Adrenal gland (tissue), 19 donors: ENCODE measurements at places on chromosomes 7 and 10.
A peak's percentile ranks its signal among the peaks of the same experiment; 100 is the strongest.

DNA sequence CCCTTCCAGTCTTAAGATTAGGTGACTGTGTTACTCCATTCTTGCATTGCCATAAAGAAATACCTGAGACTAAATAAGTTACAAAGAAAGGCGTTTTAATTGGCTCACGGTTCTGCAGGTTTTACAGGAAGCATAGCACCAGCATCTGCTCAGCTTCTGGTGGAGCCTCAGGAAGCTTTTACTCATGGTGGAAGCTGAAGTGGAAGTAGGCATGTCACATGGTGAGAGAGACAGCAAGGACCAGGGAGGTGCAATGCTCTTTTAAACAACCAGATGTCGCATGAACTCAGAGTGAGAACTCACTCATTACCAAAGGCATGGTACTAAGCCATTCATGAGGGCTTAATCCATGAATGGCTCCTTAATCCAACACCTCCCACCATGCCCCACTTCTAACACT is 34.0 kb upstream of the TMEM273 start:
- DNase-seq = no peak

DNA sequence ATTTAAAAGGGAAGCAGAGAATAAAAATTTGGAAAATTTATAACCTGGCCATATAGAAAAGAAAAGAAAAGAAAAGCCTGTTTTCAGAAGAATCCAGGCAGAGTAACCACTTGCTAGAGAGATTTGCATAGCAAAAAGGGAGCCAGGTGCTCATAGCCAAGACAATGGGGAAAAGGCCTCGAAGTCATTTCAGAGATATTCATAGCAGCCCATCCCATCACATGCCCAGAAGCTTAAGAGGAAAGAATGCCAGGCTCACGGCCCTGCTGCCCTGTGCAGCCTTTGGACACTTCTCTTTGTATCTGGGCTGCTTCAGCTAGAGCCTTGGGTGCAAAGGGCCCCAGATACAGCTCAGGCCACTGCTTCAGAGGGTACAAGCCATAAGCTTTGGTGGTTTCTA is 159.8 kb downstream of the CCDC7 start:
- no peak for DNase-seq

DNA sequence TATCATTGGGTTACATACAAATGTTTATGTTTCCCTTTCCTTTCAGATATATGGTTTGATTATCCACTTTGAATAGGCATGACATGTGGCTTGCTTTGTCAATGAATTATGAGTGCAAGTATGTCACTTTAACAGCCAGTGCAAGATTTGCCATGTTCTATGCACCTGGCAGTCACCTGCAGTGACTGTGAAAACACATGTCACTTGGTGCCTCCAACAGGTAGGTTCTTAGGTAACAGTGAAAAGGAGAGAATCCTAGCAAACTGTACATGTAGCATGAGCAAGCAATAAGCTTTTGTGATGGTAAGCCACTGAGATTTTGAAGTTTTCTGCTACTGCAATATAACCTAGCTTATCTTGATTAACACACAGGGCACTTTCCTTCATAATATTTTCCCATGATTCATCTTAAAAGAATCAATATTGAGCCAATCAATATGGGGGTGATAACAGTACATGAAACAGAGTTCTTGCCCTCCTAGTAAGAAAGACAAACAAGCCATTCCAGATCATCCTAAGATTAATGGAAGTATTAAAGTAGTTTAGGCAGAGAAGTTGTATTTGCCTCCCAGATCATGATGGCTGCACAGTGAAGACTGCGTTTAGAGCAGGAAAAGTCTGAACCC is 7.9 kb upstream of the RALA start:
- no peak for DNase-seq

DNA sequence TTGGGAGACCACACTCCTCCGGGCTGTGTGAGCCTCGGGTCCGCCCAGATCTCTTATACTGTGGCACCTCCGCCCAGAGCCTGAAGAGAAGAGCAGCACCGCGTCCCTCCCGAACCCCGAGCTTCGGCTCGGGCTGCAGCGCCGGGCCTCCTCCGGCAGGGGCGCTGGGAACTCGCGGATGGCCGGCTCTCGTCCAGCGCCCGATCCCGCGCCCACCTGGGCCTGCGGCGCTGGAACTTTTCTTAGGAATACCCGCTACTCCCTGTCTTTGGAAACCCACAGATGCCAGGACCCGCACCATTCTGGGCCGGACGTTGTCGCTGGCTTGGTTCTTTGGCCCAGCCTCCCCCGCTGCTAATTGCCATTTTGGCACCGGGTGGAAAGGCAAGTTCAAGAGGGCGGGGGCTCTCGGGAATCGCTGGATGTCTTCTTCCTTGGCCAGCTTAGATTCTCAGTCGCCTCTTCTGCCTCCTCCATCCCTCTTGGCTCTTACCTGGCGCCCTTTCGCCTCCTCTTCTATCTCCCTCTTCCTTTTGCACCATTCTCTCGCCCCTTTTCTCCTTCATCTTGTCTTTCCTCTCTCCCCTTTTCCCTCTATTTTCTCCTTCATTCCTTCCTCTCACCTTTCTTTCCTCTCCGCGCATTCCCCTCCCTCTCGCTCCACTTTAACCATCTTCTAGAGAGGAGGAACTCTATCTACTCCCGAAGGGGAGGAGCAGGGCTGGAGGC is 2.1 kb upstream of the SORCS3 start:
- DNase-seq = no peak

GRCh38 chr7:69263550-69263949 is 334.7 kb upstream of the AUTS2 start:
- DNase-seq = no peak

- DNase-seq = no peak
These were observed 98.6 kb downstream of the SLC16A9 start for GRCh38 chr10:59611048-59611447.

GRCh38 chr10:98269435-98269912 is 1.5 kb upstream of the LOXL4 start:
- peak; percentile 87 for DNase-seq

- DNase-seq = no peak
These were observed 20.2 kb upstream of the INSIG1 start for GRCh38 chr7:155277385-155277994.

DNA sequence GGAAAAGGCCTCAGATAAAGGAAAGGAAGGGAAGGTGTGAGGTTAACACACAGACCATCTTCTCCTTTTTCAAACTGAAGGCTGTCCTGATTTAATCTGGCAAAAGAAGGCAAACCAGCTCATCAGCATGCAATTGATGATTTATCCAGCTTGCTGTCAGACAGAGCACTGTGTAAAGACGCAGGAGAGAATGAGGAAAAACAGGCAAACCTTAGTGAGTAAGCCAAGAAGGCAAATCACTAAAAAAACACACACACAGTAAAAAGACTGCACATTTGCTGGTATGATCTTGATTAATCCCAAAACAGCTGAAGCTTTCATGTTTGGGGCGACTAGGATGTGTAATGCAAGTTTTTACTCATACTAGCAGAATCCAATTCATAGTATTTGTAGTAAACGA is 65.8 kb upstream of the SKAP2 start:
- no peak for DNase-seq

DNA sequence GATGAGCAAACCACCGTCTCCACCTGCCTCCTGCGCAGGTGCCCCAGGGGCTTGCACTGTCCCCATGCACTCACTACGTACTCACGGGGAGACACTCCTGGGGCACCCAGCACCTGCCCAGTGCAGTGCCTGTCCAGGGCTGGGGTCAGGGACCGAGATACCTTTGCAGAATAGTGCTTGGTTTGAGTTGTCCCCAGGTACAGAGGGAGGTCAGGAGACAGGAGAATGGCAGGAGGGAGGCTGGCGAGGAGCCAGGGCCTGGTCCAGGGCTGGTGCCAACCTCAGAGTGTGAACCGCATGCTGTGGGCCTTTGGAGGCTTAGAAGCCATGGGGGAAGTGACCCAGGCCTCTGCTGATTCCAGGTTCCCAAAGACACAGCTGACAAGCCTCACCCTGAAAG is 110.1 kb upstream of the GPR26 start:
- no peak for DNase-seq

- DNase-seq = no peak
These were observed 62.1 kb downstream of the OR13A1 start for GRCh38 chr10:45253183-45253914.

DNA sequence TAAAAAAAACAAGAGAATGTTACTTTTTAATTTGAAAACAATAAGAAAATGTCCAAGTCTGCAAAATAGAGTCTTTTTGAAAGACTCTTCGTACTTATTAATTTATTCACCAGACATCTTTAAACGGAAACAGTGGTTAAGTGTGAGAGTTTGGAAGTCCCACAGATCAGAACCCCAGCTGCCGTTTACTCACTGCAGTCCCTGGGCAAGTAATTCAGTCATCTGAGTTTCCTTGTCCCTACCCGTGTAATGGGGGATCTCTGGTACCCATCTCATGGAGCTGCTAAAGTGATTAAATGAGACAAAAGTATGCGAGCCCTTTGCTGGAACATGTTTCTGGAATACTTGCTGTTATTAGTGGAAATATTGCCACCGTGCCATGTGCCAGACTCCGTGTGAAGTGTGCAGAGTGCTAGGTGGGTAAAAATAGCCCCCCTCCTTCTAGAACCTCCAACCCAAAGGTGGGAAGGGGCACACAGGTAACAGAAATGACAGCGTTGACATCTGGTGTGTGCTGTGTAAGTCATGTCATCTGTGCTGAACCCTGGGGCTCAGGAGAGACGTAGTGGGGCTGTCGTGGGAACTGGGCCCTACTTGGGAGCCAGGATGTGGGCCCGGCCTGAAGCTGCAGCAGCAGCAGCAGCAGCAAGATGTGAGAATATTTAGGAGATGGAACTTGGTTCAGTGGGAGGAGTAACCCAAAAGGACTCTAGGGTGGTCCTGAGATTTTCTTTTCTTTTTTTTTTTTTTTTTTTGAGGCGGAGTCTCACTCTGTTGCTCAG is 140.5 kb downstream of the CUX1 start:
- DNase-seq = no peak

GRCh38 chr10:34707656-34708055 is 107.4 kb downstream of the PARD3 start:
- no peak for DNase-seq
